Esophagus (tissue), 2 donors: ENCODE measurements at places on chromosomes 4 and X. TPM values are rescaled to one million over a fixed set of nuclear protein-coding genes. Genes with fewer than 3 reads are reported as not detected.

Gene TMEM150C
- polyA plus RNA-seq = 1.2 TPM

Gene FAAH2
- 5.7 TPM for polyA plus RNA-seq

Gene NAP1L5
- polyA plus RNA-seq = 2.1 TPM

Gene CYLC1
- polyA plus RNA-seq = not detected

Gene ERAS
- 0.10 TPM for polyA plus RNA-seq

Gene TBC1D19
- polyA plus RNA-seq = 1.5 TPM

Gene DGKK
- not detected for polyA plus RNA-seq

Gene SEL1L3
- polyA plus RNA-seq = 2.3 TPM

Gene ARSJ
- polyA plus RNA-seq = 1.7 TPM

Gene TRIM75
- not detected for polyA plus RNA-seq

Gene ANOS1
- polyA plus RNA-seq = 0.48 TPM

Gene PABPC1L2B
- polyA plus RNA-seq = not detected
